Smooth muscle cell of the brain vasculature (primary cell): ENCODE measurements at places on chromosomes 6 and 20.

DNA sequence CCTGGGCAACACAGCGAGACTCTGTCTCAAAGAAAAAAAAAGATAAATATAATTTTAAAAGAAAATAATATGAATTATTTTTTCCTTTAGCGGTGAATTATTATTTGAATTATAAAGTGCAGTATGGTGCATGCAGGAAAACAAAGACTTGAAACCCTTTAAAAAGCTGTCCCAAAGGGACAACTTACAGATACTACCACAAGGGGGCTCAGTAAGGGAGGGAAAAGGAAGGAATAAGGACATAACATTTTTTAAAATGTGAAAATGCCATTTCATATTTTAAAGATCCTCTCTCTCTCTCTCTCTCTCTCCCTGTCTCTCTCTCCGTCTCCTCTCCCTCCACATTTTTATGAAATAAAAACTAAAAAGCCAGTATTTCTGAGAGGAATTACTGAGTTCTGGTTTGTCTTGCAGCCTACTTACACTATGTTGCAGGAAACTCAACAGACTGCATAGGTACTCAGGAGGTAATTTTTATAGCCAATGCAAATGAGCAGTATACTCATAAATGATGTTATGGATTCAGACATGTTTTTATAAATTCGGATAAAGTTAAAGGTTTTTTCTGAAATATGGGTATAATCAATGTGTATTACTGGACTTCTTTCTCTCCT lies 455.0 kb upstream of the GJE1 start:
- DNase-seq: peak; percentile 17

- no peak for DNase-seq
These were observed 26.4 kb upstream of the SIRPA start for GRCh38 chr20:1868856-1869255.

DNA sequence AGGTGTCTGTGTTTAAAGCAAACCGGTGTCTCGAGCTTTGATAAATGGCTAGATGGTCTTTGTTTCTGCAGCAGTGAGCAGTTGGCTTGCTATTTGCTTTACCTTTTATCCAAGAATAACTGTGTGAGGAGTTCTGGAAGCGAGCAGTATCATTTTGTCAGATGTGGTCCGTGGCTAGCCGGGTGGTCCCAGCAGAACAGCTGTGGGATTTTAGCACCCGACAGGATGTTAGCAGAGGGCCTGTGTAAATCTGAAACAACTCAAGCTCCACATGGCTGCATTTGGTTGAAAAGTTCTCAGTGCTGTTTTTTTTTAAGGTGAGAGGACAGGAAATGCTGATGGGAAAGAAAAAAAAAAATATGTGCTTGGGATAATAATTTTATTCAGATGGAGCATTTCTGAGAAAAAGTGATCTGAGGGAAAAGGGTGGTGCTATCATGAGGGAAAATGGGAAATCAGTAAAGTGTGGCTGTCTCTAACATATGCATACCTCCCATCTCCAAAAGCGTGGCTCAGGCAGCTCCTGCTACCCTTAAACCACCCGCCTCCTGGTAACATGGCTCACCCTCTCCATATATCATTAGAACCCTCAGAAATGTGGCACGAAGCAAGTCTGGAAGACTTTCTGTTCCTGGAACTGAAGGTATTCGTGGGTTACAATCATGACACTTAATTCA lies 215.4 kb downstream of the TSHZ2 start:
- DNase-seq: no peak

- no peak for DNase-seq
These were observed 90.8 kb upstream of the QKI start for GRCh38 chr6:163323705-163324104.

- no peak for DNase-seq
These were observed 242.7 kb downstream of the CLIC5 start for GRCh38 chr6:45772886-45773495.
